ENCODE measurements at places on chromosomes 4 and X.

GRCh38 chr4:174324236-174324635 lies 40.5 kb downstream of the CEP44 start:
- no peak for DNase-seq

DNA sequence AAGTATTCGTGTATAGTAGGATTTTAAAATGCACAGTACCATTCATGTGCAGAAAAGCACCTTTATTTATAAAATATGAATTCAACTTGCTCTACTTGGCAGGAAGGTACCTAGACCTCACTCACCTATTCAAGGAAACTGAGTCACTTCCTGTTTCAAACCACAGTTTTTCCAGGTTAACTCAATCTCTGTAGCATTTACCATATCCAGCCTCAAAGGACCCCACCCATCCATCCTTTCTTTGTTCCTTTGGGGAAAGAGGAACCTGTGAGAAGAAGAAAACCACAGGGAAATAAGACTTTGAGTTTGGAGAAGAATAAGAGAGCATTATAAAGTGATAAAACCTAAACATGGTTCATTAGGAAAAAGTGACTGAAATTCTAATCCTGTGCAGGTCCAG lies 250.7 kb downstream of the CBR4 start:
- DNase-seq, result no peak

- no peak for DNase-seq
Observed at GRCh38 chr4:10276152-10276551, 159.6 kb upstream of the WDR1 start.

DNA sequence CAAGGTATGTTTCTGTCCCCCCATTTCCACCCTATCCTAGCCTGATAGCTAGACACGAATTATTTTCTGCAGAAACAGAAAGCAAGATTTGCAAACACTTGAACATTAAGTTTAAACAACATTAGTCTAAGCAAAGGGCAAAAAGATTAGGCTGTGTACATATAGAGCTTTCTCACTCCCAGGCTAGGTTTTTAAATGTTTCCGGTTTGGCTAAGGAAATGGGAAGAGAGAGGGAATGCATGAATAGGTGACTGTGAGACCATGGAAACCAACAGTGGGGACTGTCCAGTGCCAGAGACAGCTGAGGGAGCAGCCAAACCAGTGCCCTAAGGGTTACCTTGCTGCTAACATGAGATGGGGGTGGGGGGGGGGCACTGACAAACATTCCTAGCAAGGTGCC lies 242.7 kb downstream of the SCFD2 start:
- no peak for DNase-seq

DNA sequence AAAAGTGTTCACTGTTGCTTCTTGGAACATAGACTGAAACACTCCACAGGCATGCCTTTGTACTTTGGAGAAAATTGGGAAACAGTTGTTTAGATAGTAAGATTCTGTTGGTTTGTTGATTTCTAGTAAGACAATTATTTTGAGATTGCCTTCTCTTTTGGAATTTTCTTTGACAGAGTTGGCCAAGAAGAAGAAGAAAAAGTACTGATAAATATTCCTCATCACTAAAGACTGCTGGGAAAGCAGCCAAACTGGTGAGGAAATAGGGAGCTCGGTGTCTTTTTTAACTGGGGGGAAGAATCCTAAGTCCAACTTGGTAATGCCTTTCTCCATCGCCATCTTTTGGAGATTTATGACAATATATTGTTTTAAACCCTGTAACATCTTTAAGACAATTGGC lies 370.7 kb downstream of the GPAT3 start:
- DNase-seq, result no peak

- DNase-seq, result no peak
Observed at GRCh38 chrX:11597479-11597878, 68.2 kb downstream of the ARHGAP6 start.

DNA sequence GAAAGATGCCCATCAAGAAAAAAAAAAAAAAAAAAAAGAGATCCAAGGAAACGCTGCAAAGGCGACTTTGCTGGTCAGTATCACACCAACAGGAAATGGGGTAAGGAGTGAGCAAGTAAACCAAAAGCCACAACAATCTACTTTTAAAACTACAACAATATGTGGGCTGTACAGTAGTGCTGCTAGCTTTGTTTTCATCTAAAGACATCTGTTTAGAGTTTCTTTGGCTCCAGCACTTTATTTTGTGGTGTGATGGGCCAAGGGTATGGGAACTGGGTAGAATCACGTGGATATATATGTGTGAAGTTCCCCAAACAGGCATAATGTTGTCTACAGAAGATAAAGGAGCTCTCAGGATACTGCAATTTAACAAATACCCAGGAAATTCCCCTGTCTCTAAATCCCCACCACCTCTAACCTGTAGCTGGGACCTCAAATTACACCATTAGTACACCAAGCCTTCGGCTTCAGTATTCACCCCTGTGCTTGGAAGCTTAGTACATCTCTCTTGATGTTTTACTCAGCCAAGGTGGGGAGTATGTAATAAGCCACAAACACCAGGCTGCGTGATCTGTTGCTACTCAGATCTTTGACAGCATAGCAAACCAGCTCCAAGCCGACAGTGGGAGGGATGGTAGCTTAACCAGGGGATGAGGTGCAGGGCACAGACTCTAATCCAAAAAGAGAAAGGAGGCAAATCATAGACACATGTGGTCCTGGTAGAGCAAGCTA lies 207.9 kb downstream of the HS6ST2 start:
- no peak for DNase-seq

DNA sequence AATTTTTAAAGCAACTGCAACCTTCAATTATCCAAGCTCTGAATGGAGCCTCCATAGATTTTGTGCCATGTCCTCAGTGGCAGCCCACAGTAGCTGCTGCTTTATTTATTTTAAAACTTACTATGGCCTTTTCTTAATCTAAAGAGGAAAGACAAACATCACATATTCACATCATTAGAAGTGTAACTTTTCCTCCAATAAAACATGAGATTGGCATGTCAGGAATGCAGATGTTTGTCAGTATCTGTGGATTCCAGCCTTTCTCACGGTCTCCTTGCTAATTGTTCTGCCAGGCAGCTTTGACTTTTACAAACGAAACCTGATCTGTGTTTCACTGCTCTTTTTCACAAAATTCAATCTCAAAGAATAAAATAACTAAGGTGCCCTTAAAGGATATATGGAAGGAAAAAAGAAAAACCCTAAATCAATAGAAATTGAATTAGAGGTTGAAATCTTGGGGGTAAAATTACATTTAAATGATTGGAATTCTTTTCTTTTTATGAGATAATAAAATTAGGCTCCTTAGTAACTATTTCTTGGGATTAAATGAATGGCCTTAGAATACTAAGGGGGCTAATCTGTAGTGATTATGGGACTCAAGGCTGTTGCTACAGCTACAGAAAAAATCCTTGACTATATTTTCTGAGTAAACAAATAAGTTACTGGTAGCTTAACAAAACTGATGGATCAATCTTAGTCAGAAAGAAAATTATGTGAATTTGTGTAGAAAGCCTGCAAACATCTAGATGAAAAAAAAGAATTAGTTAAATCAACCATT lies 151.3 kb downstream of the RTL9 start:
- peak; percentile 4 for DNase-seq

- DNase-seq, result no peak
Observed at GRCh38 chr4:89400287-89401035, 92.9 kb upstream of the GPRIN3 start.

DNA sequence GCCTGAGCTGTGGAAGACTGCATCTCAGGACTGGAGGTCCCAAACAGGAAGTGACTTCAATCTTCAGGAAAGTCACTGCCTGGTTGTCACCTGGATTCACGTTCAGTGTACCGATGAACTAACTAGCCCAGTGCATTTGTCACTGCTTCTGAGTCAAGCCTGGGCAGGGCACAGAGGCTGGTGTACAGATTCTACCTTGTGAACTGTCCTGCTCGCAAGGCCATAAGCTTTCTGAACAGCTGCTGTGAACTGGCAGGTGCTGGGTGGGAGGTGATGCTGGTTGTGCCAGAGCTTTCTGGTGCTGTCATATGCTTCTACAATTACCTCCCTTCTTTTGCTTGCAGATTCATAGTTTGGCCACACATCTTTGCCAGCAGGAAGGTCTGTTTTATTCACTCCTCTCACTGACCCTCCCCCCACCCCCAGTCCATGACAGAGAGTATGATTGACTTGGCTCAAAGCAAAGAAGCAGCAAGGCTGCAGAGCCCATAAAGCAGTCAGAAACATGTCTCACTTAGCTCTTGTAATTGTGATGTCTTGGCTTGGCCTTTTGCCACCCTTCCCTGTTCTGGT lies 40.5 kb downstream of the ZCCHC12 start:
- no peak for DNase-seq

GRCh38 chr4:24471486-24472160 lies 112.7 kb downstream of the DHX15 start:
- DNase-seq, result peak; percentile 7

DNA sequence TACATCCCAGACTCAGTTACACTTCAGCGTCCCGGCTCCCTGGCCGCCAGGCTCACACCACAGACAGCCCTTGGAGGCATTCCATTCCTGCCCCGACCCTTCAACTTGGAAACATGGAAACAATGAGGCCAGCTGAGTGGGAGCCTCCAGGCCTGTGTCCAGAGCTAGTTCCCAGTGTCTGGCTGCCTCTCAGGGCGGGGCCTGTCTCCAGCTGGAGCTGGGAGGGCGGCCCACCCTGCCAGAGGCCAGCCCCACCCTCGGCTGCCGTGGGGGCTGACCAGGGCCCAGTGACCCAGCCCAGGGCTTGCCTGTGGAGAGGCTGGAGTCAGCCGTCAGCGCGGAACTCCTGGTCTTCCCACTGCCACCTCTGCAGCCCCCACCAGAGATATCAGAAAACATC lies 37.4 kb upstream of the SPON2 start:
- DNase-seq, result no peak

DNA sequence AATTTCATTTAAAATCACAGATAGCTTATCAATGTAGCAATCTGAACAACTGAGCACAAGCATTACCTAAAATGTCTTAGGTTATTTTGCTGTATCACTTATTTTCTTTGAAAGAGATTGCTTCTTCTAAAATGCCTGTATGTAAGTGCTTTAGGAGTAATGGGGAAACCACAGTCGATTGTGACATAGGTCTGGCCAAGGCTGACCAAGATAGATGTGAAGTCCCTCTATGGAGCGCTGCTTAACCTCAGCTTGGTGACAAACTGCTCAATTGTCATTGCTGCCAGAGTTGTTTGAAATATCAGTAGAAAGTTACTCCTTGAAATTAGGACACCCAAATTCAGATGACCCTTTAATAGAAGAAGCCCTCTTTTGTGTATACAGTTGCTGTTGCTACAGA lies 401.9 kb upstream of the NDST4 start:
- no peak for DNase-seq

GRCh38 chr4:142203505-142203904 lies 567.1 kb downstream of the IL15 start:
- no peak for DNase-seq

DNA sequence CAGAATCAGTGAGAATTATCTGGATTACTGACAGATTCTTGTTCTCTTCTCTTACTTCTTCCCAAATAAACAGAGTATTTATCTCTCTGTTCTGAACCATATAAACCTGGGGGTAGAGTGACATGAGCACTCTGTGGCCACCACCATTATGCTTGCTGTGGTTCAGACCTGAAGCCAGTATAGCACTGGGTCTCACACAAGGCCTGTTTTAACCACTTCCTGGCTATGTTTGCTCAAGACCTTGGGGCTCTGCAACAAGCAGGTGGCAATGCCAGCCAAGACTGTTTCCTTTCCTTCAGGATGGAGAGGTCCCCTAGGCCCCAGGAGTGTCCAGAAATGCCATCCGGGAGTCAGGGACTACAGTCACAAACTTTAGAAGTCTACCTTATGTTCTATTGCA lies 21.7 kb upstream of the HEPH start:
- DNase-seq, result no peak

GRCh38 chr4:155530290-155530689 lies 136.4 kb upstream of the GUCY1A1 start:
- DNase-seq, result no peak

DNA sequence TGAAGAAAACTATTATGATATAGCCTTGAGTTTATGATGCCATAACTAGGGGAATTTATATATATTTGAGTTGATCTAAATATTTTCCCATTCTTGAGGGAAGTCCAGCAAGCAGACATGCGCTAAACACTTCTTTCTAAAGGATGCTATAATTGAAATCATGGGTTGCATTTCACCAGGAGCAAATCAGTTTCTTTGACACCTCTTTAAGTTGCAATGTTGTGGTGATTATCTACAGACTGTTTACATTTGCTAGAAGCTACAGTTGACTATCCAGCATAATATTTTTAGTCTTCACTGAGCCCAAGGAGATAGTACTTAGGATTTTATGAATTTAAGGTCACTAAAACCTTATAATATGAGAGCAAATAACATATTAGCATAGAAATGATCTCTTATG lies 43.9 kb downstream of the ANAPC4 start:
- DNase-seq, result no peak

- DNase-seq, result no peak
Observed at GRCh38 chr4:187617113-187617512, 378.5 kb upstream of the ZFP42 start.

DNA sequence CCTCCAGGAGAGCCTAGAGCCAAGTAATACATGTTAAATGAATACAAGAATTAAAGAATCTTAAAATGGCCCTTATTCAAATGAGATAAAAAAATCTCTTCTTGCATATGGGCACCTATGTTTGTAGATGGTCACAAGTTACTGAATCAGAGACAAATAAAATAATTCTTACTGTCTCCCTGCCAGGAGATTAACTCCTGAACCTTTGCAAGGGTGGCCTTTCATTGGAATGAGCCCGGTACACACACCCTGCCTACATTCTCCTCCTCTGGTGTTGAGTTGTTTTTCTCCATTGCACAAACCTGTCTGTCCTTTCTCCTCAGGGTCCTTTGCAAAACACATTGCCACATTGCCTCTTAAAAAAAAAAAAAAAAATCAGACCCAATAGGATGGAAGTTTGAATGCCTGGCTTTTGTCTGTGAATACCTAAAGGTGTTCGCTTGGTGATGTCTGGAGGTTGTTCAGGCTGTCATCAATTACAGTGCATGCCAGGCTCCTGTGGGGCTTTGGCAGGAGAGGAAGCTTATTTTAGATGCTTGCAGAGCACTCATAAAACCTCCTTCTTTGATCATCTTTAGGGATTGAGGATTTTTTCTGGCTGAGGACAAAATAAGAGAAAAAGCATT lies 8.3 kb upstream of the TMEM154 start:
- no peak for DNase-seq

GRCh38 chrX:150762258-150763165 lies 69.3 kb downstream of the MTMR1 start:
- DNase-seq, result no peak

DNA sequence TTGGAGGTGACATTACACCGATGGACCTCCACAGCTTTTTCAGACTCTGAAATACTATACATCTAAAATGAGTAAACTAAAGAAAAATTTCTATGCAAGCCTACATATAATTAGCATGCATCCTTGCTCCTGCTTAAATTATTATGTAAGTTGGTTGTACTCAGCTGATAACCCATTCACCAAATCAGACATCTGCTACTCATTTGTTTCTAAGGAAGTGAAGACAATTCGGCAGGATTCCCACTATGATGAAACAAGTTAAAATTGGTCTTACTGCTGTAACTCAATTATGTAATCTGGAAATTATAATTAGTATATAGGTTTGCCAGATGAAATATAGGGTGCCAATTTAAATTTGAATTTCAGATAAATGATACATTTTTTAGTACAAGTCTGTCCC lies 59.5 kb upstream of the FGF13 start:
- DNase-seq, result no peak

- DNase-seq, result no peak
Observed at GRCh38 chr4:38650133-38650532, 13.9 kb upstream of the KLF3 start.
